ENCODE measurements at places on chromosomes 16 and 17. TPM values are rescaled to one million over a fixed set of nuclear protein-coding genes. Genes with fewer than 3 reads are reported as not detected.

DNA sequence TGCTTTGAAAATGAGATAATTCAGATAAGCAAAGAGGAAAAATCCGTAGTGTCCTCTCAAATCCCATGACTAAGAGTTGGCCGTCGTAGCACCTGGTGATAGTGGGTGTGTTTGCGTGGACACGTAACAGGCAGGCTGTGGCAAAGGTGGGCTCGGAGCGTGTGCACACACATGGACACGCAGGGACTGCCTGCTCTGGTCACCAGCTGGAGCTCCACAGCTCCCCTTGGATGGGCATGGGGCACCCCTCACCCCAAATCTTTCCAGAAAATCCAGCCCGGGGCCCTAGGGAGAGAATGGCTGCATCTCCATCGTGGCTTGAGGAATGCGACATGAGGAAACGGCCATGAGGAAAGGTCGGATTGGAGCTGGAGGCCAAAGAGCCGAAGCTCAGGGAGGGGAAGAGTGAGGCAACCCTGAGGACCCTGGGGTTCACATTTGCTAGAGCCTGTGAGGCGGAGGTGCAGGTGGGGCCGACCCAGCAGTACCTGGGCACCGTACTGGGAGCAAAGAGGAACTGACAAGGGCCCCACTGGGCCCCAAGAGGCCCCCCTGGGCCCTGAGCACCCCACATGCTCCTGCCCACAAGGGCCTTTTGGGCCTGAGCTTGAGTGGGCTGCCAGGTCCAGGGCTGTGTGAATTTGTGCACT lies 51.6 kb downstream of the DNAH17 start:
- no peak for DNase-seq

DNA sequence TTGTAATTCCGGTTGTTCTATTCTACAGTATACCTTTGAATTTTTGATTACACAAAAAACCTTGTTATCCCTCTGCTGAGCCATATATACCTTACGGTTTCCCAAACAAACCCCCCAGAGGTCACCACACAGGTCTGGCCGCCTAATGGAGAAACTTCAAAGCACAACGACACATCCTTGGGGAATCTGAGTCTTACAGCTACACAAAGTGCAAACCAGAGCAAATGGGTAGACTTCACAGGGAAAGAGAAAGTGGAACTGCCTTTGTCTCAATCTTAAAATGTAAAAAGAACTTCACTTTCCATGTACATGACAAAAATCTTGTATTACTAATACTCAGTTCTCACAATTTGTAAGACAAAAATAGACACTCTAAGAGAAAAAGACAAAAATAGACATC lies 2.7 kb downstream of the FBXO31 start:
- no peak for DNase-seq

DNA sequence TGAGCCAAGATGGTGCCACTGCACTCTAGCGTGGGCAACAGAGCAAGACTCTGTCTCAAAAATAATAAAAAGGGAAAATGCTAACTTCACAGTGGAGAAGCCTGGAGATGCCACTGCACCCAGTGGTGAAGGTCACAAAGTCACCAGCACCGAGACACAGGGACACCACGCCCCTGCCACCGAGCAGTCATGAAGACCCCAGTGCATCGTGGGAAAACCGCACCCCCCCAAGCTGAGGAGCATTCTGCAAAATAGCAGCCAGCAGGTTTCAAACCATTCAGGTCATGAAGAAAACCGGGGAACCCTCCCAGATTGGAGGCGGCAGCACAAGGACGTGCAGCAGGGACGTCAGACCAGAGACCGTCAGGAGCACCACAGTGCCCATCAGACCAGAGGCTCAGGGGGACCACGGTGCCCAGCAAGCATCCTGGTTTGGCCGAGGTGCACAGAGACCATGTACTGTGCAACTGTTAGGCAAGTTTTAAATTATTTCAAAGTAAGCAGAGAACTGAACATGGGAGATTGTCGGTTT lies 13.7 kb downstream of the CHMP1A start:
- no peak for DNase-seq

DNA sequence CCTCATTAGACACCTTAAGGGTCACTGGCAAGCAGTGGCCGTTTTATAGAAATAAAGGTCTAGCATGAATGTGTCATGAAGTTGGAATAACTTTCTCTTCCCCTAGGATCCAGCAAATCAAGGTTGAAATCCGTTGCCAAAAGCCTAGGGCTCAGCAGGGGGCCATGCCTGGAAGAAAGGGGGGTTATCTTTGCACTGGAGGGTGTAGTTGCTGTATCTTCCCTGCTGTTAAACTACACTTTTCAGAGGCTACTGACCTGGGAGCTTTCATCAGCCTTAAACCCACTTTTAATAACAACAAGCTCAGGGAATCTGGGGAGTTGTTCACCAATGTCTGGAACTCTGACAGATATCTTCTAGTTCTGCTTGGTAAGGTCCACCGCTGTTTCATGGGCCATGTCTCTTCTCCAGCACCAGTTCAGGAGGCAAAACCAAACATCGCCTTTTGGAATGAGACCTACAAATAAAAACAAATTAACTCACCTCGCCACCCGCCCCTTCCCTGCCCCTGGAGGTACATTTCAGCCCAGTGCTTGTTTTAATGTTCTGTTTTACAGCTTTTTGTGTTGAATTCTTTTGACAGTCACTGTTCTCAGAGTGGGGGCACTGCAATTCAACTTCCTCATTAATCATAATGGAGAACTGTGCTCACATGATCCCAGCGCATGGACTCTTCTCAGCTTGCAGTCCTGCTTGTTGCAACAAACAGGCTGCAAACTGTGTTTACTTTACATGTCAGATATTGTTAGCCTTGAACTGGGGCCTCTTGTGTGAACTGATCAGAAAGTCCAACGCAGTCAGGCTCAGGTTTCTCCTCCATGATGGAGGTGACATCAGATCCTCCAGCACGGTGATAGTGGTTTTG lies 508.7 kb downstream of the KCNJ2 start:
- no peak for DNase-seq

GRCh38 chr16:27703545-27703944 lies 153.6 kb downstream of the KATNIP start:
- DNase-seq: no peak

- DNase-seq: no peak
These were observed 219.8 kb downstream of the KATNIP start for GRCh38 chr16:27769561-27770255.

DNA sequence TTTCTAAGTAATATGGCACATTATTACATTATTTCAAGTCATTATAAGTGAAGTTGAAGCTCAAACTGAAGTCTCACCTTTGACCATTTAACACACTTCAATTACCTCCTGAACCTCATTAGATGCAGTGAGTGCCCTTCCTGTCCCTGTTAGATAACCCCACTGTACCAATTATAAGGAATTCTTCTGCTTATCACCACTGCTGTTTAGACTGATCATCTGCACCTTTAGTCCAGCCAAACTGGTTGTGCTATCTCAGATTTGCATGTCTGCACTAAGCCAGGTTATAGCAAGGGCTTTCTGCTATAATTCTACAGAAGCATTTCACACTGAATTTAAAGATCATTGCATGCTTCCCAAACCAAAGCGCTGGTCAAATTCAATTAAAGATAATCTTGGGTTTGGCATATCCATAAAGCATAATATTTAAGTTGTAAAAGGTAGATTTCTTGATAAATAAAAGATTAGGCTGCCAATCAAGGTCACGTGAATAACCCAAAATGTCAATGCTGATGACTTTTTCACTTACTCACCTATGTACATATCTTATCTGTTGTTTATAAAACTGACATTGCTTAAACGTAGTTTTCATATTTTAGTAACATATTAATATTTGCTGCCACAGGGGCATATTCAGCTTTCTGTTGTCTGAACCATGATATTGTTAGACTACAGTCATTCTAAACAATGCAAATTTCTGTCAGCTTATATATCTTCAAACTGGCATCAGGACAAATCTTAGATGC lies 11.9 kb downstream of the ITFG1 start:
- DNase-seq: no peak

GRCh38 chr17:72125226-72125651 lies 4.4 kb downstream of the SOX9 start:
- DNase-seq: no peak

The RNPS1 gene
- 57.3 TPM for total RNA-seq

The SLC38A8 gene
- total RNA-seq: not detected

DNA sequence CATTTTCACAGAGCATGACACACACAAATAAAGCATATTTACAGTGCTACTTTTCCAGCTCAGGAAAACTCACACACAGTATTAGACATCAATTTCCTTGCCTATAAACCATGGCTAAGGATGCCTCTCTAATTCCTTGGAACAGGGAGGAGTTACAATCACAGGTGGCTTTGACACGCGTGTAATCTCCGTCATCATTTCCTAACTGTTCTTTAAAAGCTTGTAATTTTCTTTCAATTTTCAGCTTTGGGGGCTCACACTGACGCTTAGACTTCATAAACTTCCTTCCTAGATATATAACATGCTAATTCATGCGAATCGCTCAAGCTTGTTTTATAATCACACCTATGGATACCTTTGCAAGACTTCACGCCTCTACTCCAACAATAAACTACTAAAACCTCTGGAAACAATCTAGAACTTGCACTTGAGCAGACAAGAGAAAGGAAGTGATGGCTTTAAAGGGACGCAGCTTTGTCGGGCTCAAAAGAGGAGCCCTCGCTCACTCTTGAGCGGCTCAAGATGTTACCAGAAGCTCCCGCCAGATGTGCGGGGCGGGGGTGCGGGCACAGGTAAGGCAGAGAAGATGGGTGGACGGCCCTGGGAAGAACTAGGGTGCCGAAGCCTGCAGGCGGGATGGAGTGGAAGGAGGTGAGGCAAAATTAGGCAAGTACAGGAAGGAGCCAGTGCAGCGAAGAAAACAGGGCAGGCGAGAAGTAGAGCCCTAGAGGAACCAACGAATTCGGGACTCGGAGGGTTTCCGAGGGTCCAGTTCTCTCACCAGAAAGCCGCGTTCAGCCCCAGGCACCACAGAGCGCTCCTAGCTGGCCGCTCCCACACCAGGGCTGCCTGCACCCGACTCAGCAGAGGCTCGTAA lies 631 bp downstream of the RETREG3 start:
- DNase-seq: no peak

The C16orf95 gene
- total RNA-seq: 1.7 TPM

GRCh38 chr17:36730857-36731490 lies 129.6 kb downstream of the MRM1 start:
- no peak for DNase-seq

DNA sequence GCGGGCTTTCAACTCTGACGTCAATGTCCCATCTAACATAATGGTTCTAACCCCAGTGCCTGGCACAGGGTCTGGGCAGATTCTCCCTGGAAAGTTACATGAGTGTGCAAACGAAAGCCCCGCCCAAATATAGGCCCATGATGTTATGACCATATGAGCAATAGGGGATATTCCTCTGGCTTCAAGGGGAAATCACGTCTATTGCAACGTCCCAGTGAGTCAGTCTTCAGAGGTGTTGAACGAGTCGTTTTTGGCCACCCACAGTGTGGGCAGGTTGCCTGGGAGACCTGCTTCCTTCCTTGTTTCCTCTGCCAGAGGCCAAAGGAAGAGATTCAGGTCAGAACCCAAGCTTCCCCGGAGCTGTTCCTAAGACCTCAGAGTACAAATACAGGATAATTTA lies 30.3 kb downstream of the PIK3R5 start:
- no peak for DNase-seq

DNA sequence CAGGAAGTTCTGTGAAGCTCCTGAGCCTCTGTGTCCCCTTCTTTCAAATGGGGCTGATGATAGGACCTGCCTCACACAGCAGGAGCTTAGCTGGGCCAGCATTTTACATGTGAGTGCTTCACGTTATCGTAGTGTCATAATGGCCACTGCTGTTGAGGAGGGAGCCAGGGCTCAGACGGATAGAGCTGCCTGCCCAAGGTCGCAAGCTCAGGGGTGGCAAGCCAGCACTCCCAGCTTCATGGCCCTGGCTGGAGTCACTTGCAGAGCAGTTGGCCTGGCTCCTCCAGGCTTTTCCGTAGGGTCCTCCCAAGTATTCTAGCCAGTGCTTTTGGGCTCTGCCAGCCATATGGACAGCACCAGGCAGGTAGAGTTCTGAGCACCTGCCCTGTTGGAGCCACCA lies 115.1 kb downstream of the SOCS1 start:
- DNase-seq: no peak

GRCh38 chr16:57485091-57485915 lies 990 bp downstream of the DOK4 start:
- DNase-seq: no peak

DNA sequence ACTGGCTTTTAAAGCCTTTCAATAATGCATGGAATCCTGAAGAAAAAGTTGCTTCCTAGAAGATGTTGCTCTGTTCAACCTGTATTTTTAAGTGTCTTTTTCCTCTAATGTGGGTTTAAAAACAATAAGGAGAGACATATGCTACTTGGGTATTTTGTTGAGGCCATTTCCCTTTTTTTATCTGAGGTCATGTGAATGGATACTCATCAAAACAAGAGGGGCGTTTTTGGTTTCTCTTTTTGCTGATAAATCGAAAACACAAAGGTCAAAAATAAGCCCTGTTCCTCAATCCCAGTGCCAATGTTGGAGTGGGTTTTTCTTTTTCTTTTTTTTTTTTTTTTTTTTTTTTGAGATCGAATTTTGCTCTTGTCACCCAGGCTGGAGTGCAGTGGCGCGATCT lies 468.0 kb upstream of the RBFOX1 start:
- no peak for DNase-seq

GRCh38 chr17:14605267-14605599 lies 304.4 kb downstream of the HS3ST3B1 start:
- DNase-seq: no peak

The LAT gene
- 1.6 TPM for total RNA-seq

- DNase-seq: no peak
These were observed 64.2 kb downstream of the FTO start for GRCh38 chr16:53768167-53768566.

DNA sequence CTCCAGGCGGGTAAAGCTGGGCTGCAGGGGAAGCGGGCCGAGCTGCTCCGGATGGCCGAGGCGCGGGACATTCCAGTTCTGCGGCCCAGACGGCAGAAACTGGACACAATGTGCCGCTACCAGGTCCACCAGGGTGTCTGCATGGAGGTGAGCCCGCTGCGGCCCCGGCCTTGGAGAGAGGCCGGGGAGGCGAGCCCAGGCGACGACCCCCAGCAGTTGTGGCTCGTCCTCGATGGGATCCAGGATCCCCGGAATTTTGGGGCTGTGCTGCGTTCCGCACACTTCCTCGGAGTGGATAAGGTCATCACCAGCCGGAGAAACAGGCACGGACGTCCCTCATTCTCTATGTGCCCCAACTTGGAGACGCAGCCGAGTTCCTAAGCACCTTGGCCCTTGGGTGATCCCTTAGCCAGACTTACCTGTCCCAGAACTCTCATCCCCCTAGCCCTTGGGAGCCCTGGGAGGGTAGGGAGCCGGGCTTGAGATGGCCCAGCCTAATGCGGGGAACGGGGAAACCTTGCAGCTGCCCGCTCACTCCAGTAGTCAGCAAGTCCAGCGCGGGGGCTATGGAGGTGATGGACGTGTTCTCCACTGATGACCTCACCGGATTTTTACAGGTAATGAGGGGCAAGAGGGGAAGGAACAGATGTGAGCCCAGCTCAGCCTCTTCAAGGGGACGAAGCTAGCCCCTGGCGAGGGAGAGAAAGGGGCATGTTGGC lies 806 bp downstream of the MRM1 start:
- no peak for DNase-seq
